ENCODE measurements at places on chromosomes 4 and X. TPM values are rescaled to one million over a fixed set of nuclear protein-coding genes. Genes with fewer than 3 reads are reported as not detected.

Gene GLRB
- total RNA-seq = 7.2 TPM

Gene C4orf50
- total RNA-seq = not detected

Gene PPEF2
- total RNA-seq = not detected

Gene TACR3
- total RNA-seq = 0.27 TPM

Gene SAGE1
- total RNA-seq = not detected

Gene ADRA2C
- total RNA-seq = 4.9 TPM

Gene ARHGAP36
- not detected for total RNA-seq

Gene ZFP92
- 1.2 TPM for total RNA-seq

Gene CPLX1
- total RNA-seq = 0.30 TPM

Gene RAP2C
- 57.4 TPM for total RNA-seq

Gene S100G
- total RNA-seq = 51.1 TPM

Gene S100P
- 9.2 TPM for total RNA-seq

Gene GCNA
- 0.68 TPM for total RNA-seq

DNA sequence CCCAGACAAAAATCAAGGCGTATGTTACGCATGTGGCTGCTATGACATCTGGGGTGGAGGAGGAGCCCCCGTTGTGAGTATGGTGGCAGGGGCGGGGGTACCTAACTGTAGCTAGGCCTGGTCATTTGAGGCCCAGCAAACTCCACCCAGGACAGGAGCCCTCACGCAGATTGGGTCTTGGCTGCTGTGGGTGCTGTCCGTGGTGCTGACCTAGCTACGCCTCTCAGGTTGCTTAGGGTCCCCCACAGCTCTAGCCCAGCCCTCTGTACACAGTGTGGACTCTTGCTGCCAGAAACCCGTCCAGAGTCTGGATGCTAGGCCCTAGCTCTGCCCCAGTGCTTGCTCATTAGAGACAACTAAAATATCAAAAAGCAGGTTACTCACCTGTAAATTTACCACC, 146.7 kb upstream of the PSAPL1 start:
- H3K4me3 ChIP-seq = no peak overlapping the region
- H3K27ac ChIP-seq = no peak overlapping the region
- no peaks in the 10 kb centered on the region for H3K36me3 ChIP-seq
- H3K27me3 ChIP-seq = no peaks in the 10 kb centered on the region

- no peak overlapping the region for H3K4me3 ChIP-seq
- H3K4me1 ChIP-seq = no peaks in the 10 kb centered on the region
- DNase-seq = no peak
- H3K27me3 ChIP-seq = no peaks in the 10 kb centered on the region
- H3K36me3 ChIP-seq = no peaks in the 10 kb centered on the region
These were observed 12.5 kb downstream of the USO1 start for GRCh38 chr4:75736862-75737261.

- no peaks in the 10 kb centered on the region for H3K36me3 ChIP-seq
- DNase-seq = no peak
- H3K4me3 ChIP-seq = no peak overlapping the region
- no peaks in the 10 kb centered on the region for H3K27me3 ChIP-seq
These were observed 81.6 kb downstream of the FBXO8 start for GRCh38 chr4:174201871-174202270.

DNA sequence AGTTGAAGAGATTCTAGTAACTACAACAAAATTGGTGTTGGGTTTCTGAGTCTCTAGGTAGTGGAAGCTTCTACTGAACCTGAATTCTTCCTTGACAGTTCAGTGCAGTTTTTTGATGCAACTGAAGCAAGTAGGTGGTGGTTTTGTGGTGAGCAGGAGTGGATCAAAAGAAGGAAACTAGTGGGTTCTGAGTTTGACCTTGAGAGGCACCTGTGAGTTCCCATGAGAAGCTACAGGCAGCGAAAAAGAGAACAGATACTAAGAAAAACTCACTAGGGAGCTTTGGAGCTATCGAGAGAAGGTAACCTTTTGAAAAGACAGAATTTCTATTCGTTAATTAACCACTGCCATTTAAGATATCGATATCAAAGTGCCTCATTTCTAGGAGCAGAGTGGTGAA, 145.2 kb downstream of the PDHA2 start:
- no peak for DNase-seq
- no peaks in the 10 kb centered on the region for H3K4me1 ChIP-seq
- no peak overlapping the region for H3K27ac ChIP-seq
- no peaks in the 10 kb centered on the region for H3K27me3 ChIP-seq
- no peak overlapping the region for H3K4me3 ChIP-seq

DNA sequence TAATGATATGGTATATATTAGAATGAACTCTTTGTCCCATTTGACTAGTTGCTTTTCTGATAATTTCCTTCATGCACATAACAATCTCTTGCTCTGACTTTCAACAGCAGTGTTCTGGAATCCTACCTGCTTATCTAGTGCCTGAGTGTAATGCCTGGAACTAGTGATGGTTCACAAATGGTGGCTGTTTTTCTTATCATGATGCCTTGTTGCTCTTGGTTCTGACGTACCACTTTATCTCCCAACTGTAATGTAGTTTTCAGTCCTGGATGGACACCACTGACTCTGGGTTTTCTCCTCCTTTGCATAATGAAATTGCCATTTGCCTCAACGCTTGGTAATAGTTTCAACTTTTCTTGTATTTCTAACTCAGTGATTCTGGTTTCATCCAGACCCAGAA, 25.5 kb upstream of the LUZP4 start:
- H3K27me3 ChIP-seq = no peaks in the 10 kb centered on the region
- no peak for DNase-seq
- no peak overlapping the region for H3K27ac ChIP-seq
- peaks cover 9% of the 10 kb centered on the region for H3K4me1 ChIP-seq
- H3K36me3 ChIP-seq = no peaks in the 10 kb centered on the region

DNA sequence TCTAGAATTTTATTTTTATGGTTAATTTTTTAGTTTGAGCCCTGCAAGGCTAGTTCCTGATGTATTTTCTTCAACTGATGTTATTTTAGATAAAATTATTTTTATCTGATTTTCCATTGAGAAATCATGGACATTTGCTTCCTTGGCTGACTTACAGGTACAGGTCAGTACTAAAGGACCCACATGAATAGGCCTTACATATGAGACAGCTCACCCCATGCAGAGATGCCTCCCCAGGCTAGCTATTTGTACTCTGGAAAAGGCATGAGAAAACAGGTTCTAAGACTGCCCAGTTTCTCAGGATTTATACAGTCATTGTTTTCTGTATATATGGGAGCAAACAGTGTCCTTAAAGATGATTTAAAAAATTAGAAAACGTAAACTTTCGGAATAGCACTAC, 255.5 kb downstream of the BMPR1B start:
- no peaks in the 10 kb centered on the region for H3K36me3 ChIP-seq
- DNase-seq = no peak
- H3K27ac ChIP-seq = no peak overlapping the region
- no peaks in the 10 kb centered on the region for H3K27me3 ChIP-seq
- no peaks in the 10 kb centered on the region for H3K4me1 ChIP-seq
- H3K4me3 ChIP-seq = no peak overlapping the region

DNA sequence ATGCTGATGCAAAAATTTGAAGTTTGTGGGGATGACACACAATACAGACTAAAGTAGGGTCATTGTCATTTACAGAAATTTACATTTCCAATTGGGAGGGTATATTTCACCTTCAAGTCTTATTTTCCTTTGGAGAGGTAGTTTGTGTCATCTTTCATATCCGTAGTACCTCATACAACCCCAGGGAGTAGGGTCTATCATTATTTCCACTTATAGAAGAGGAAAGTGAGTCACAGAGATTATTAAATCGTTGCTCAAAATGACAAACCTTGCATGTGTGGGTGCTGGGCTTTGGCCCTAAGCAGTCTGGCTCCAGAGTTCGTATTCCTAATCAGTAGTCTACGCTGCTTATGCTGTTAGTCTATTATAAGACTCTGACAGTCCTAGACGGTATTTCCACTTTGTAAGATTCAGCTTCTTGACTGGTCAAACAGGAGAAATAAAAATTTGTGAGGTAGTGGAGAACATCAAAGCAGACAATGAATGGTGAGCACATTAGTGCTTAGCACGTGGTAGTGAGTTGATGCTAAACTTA, 516.5 kb downstream of the PCDH7 start:
- no peaks in the 10 kb centered on the region for H3K27me3 ChIP-seq
- peaks cover 3% of the 10 kb centered on the region for H3K4me1 ChIP-seq
- H3K36me3 ChIP-seq = no peaks in the 10 kb centered on the region
- no peak overlapping the region for H3K4me3 ChIP-seq

- H3K36me3 ChIP-seq = no peaks in the 10 kb centered on the region
- no peak overlapping the region for H3K4me3 ChIP-seq
- H3K4me1 ChIP-seq = no peaks in the 10 kb centered on the region
These were observed 46.6 kb upstream of the CHRNA9 start for GRCh38 chr4:40288566-40288965.

- H3K4me3 ChIP-seq = no peak overlapping the region
- no peaks in the 10 kb centered on the region for H3K27me3 ChIP-seq
- no peaks in the 10 kb centered on the region for H3K36me3 ChIP-seq
- no peaks in the 10 kb centered on the region for H3K4me1 ChIP-seq
These were observed 105.6 kb downstream of the CNKSR2 start for GRCh38 chrX:21479695-21480270.

DNA sequence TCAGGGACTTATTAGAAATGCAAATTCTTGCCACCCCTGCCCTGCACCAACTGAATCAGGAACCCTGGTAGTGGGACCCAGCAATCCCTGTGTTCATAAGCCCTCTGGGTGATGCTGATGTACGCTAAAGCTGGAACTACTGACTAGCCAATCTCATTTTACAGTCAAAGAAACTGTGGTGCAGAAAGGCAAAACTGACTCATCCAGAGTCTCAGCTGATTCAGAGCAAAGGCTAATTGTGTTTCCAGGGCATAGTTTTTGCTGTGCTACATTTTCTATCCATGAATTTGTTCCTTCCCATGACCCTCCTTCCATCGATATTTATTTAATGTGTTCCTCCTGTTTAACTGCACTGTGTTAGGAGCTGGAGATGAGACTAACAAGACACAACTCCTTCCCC, 207.5 kb downstream of the REPS2 start:
- H3K4me3 ChIP-seq = no peak overlapping the region
- H3K27me3 ChIP-seq = no peaks in the 10 kb centered on the region
- DNase-seq = no peak
- no peak overlapping the region for H3K27ac ChIP-seq
- H3K4me1 ChIP-seq = no peaks in the 10 kb centered on the region

DNA sequence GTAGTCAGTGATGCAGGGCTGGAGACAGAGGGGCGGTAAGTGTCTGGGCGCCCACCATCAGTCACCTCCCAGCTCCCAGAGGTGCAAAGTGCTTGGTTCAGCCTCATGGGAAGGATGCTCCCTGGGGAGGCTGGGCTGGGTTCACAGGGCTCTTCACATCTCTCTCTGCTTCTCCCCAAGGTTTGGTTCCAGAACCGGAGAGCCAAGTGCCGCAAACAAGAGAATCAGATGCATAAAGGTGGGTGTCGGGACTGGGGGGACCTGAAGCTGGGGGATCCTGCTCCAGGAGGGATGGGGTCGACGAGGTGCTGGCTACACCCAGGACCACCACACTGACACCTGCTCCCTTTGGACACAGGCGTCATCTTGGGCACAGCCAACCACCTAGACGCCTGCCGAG, 10.1 kb downstream of the SHOX start:
- no peak overlapping the region for H3K27ac ChIP-seq
- H3K27me3 ChIP-seq = peaks cover 80% of the 10 kb centered on the region
- no peaks in the 10 kb centered on the region for H3K4me1 ChIP-seq
- H3K36me3 ChIP-seq = no peaks in the 10 kb centered on the region

GRCh38 chrX:11908371-11908770, 150.3 kb downstream of the MSL3 start:
- no peaks in the 10 kb centered on the region for H3K36me3 ChIP-seq
- H3K4me3 ChIP-seq = no peak overlapping the region
- peak; percentile 11 for DNase-seq
- no peak overlapping the region for H3K27ac ChIP-seq
- H3K27me3 ChIP-seq = no peaks in the 10 kb centered on the region

GRCh38 chrX:45903781-45904201, 641.4 kb downstream of the ZNF674 start:
- H3K27me3 ChIP-seq = no peaks in the 10 kb centered on the region
- no peak for DNase-seq
- no peak overlapping the region for H3K27ac ChIP-seq
- H3K4me1 ChIP-seq = no peaks in the 10 kb centered on the region
- H3K36me3 ChIP-seq = no peaks in the 10 kb centered on the region

DNA sequence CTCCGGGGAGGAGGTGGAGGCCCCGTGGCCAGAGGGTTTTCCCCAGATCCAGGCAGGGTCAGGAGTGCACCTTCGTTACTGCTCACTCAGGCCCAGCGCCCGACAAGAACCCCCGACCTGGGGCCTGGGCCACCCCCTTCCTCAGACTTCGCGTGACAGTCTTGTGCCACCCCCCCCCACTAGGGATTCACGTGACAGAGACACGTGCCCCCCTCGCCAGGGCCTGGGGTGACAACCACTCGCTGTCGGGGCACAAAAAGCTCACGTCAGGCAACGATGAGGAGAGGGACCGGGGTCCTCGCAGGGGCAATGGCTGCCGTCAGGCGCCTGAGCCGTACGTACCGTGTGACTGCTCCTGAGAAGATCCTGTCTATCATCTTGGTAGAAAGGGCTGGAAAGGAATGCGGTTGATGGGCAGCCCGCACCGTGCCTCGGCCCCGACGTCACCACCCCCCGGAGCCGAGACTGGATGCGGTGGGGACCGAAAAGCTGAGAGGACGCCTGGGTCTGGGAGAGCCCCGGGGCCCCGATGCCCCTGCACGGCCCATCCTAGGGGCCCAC, 23.0 kb upstream of the GTPBP6 start:
- no peaks in the 10 kb centered on the region for H3K36me3 ChIP-seq
- H3K4me3 ChIP-seq = no peak overlapping the region
- no peaks in the 10 kb centered on the region for H3K4me1 ChIP-seq
- H3K27ac ChIP-seq = no peak overlapping the region
- H3K27me3 ChIP-seq = no peaks in the 10 kb centered on the region
- no peak for DNase-seq

GRCh38 chrX:153633048-153633447, 14.0 kb upstream of the DUSP9 start:
- H3K36me3 ChIP-seq = no peaks in the 10 kb centered on the region
- no peak overlapping the region for H3K27ac ChIP-seq
- no peak for DNase-seq
- H3K4me3 ChIP-seq = no peak overlapping the region
- H3K27me3 ChIP-seq = no peaks in the 10 kb centered on the region
- H3K4me1 ChIP-seq = peaks cover 7% of the 10 kb centered on the region

- no peaks in the 10 kb centered on the region for H3K4me1 ChIP-seq
- no peaks in the 10 kb centered on the region for H3K36me3 ChIP-seq
- no peak overlapping the region for H3K4me3 ChIP-seq
- no peak for DNase-seq
- no peaks in the 10 kb centered on the region for H3K27me3 ChIP-seq
These were observed 23.1 kb upstream of the LRAT start for GRCh38 chr4:154720618-154721267.

DNA sequence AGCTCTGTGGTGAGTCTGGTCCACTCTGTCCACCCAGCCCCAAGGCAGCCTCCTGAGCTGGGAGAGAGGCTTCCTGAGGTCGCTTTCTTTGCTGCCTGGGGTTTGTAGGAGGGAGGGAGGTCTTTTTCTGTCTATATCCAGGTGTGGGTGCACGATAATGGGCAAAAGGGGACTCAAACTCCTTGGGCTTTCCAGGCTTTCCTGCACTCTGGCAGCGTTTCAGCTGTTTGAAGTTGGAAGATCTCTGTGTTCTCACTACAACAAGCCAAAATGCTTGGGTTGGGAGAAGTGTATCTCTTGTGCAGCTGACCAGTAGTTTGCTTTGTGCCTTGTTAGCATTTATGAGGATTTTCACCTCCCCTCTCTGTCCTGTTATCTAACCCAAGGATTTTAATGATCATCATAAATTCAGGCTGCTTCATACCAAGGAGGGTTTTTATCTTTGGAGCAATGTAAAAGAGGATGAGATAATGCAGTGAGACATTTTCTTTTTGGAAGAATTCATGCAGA, 126.3 kb downstream of the REPS2 start:
- no peak overlapping the region for H3K27ac ChIP-seq
- no peaks in the 10 kb centered on the region for H3K36me3 ChIP-seq
- H3K27me3 ChIP-seq = no peaks in the 10 kb centered on the region
- DNase-seq = no peak

Measured in hepatocyte (in vitro differentiated cells).